ENCODE measurements at places on chromosomes 3 and 15. TPM values are rescaled to one million over a fixed set of nuclear protein-coding genes. Genes with fewer than 3 reads are reported as not detected.

Gene SACM1L
- 31.6 TPM for total RNA-seq

DNA sequence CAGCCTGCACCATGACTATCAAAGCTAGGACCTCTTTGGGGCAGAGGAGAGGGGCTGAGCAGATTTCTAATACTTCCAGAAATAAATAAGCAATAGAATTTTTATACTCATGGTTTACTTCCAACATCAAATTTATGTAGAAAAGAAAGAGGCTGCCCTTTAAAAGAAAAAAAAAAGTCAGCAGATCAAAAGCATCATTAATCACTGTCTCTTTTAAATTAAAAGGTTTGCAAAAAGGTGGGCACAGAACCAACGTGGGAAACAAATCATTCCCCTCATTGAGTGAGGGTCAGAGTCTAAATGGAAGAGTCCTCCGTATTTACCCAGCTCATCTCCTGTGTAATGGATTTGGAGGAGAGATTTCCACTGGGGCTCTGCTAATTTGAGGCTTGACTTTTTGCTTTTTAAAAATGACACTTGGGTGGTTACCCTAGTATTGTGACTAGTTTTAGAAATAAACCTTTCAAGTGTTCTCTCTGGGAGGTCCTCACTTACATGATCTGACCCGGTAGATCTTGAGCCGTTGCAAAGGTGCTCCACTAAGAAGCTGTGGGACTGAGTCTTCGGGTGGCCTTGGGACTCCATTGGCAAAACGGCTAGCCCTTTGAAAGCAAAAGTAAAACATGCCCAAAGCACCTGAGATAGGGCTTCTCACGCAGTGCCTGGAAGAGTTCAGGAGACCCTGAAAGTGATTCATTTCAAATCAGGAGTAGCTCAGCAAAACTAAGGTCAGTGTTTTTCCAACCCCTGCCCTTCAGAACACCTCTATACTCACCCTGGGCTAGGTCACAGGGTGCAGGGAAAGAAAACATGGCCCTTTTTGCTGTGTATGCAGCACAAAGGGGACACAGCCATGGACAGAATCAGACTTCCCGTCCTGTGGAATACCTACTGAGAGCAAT is 320.9 kb downstream of the FOXP1 start:
- DNase-seq: no peak

DNA sequence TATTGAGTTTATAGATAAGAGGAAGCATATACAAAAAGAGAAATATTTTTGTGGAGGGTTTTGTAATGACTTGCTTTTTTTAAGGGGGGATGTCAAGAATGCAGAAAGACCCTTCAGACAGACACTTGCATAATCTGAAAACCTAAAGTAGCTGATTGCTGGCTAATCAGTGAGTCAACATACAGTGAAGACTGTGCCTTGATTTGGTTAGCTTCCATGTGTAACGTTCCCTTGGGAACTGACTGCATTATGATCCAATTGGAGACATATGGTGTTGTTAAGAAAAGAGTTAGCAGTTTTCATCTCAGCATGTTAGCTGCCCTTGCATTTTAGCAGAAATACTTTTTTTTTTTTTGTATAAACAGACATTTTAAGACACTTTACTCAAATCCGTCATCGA is 483.2 kb downstream of the RBMS3 start:
- no peak for DNase-seq

DNA sequence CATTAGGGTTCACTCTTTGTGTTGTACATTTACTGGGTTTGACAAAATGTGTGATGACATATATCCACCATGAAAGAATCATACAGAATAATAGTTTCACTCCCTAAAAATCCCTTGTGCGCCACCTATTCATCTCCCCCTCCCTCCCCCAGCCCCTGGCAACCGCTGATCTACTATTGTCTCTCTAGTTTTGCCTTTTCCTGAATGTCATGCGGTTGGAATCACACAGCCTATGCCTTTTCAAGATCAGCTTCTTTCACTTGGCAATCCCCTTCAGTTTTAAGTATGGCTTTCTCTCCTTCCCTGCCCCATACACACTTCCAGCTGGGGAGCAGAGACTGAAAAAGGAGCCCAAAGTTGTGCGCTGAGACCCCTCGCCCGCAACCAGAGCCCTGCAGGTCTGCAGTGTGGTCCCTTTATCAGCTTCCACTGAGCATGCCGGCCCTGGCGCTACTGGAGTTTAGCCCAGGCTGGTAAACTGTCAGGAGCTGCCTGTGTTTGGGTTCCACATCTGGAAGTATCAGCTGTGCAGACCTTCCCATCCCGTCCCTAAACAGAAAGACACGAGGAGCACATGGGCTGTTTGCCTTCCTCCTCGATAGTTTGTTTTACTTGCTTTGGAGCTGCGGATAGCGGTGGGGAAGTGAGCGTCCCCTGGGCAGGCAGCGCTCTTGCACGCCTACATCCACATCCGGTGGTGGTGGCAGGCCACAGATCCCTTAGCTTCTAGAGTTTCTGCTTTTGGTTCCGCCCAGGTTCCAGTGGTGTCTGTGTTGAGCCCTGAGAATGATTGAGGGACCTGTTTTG is 12.3 kb downstream of the BOC start:
- DNase-seq: no peak

DNA sequence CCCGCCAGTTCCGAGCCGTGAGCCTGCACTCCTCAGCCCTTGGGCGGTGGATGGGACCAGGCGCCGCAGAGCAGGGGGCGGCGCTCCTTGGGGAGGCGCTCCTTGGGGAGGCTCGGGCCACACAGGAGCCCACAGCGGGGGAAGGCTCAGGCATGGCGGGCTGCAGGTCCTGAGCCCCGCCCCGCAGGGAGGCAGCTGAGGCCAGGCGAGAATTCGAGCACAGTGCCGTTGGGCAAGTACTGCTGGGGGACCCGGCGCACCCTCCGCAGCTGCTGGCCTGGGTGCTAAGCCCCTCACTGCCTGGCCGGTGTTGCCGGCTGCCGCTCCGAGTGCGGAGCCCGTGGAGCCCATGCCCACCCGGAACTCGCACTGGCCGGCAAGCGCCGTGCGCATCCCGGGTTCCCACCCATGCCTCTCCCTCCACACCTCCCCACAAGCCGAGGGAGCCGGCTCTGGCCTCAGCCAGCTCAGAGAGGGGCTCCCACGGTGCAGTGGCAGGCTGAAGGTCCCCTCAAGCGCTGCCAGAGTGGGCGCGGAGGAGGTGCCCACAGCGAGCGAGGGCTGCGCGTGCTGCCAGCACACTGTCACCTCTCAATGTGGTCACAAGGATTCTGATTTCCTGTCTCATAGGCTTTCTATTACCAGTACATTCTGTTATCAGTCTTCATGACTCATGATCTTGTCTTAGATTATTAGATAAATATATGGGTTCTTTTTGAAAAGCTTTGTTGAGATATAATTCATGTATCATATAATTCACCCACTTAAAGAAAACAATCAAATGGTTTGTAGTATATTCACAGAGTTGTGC is 44.0 kb upstream of the LRIG1 start:
- DNase-seq: no peak
